ENCODE measurements at places on chromosomes 16 and 17.

DNA sequence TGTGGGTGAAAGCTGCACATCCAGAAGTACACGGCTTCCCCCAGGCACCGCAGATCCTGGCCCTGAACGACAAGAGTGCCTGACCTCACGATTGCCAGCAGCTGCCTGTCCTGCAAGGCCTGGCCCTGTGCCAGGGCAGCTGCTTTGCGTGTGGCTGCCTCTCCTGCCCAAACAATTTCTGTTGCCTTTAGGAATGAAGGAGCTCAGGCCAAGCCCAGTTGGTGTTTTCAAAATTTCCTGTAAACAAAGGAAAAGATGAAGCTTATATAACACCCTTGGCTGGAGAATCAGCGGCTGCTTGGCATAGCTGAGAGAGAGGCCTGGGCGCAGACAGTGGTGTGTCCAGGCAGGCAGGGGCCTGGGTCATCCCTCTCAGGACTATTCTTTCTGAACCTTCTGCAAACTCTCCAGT, 11.7 kb upstream of the SLC47A2 start:
- no peak for DNase-seq

- DNase-seq: no peak
Observed at GRCh38 chr16:50809561-50809960, 67.7 kb downstream of the CYLD start.

DNA sequence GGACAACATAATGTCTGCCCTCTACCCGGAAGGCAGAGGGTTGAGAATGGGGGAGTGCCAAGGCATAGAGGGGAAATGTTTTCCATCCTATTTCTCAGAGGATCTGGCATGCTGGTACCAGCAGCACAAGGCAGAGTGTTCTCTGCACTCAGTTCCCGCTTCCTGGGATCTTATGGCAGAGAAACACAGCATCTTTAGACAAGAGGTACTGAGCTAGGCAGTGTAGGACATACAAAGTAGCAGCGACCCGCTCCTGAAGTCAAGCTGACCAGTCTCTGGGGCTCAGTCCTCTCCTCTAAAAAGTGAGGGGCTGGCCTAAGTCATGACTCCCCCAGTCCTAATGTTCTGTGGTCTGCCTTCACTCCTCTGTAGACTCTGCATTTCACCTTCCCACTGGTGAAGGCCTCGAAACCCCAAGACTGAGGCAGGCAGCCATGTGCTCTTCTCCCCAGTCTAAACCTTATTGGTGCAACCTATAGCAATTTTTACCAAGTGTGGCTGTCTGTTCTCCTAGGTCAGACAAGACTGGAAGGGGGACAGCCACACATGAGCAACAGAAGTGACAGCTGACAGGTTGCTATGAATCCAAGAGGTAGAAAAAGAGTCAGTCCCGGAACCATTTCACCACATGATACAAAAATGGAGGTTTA, 11.3 kb upstream of the TSPOAP1 start:
- no peak for DNase-seq

GRCh38 chr16:57791195-57791892, 10.9 kb downstream of the KIFC3 start:
- no peak for DNase-seq

GRCh38 chr16:57632568-57632967, 4.1 kb downstream of the ADGRG1 start:
- DNase-seq: no peak

GRCh38 chr17:72394531-72394930, 273.7 kb downstream of the SOX9 start:
- DNase-seq: no peak

DNA sequence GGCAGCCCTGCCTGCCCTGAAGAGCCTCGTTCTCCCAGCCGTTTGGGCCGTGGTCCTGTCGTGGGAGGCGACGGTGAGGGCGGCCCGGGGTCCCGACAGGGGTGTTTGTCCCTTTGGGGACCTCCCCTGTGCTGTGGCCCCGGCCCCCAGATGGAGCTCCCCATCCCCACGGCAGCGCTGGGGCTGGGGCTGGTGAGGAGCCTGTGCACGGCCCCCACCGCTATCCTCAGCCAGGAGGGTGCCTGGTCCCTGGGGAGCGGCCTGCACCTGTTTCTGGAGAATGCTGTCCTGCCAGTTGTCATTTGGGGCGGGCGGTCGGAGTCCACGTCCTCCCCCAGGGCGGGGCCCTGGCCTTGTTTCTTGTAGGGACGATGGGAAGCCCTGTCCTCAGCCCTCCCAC, 6.6 kb downstream of the CAPN15 start:
- DNase-seq: no peak

DNA sequence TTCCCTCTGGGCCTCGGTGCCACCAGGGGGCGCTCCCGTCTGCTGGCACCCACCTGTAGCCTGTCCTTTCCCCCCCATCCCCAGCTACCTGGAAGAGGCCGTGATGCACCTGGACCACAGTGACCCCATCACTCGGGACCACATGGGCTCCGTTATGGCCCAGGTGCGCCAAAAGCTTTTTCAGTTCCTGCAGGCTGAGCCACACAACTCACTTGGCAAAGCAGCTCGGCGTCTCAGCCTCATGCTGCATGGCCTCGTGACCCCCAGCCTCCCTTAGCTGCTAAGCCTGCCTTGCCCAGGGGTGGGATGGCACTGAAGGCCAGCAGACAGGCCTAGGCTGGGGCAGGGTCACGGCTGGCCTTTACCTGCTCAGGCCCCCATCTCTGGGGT, 818 bp upstream of the NRN1L start:
- DNase-seq: no peak

- no peak for DNase-seq
Observed at GRCh38 chr16:83458612-83459011, 349.2 kb upstream of the HSBP1 start.

DNA sequence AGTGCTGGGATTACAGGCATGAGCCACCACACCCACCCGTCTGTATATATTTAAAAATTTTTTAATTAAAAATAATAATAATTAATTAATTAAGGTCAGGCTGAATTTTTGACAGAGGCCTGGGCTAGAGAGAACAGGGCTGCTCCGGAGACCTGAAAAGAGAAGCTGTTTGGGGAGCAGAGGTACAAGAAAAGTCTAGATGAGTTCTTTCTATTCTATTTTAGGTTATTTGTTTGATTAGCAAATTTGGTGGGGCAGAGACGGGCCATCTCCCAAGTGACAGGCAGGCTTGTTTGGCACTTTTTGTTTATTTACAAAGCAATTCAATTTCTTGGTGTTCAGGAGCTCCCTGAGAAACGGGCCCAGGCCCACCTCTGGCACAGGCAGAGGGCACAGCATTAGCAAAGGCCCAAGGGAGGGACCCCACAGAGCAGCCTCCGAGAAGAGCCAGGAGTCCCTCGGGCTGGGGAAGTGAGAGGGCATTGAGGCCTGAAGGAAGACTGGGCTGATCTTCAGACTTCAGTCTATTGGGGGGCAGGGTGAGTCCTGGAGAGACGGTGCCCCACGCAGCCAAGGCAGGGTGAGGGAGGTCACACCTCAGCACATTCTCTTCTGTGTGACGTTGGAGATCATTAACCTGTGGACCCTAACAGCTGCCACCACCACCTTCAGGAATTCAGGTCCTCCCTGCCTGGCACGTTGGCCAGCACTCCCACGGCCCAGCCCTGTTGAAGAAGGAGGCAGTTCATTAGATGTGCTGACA, 10.8 kb upstream of the RIPOR1 start:
- DNase-seq: no peak

- no peak for DNase-seq
Observed at GRCh38 chr16:78675312-78675711, 575.9 kb downstream of the WWOX start.

GRCh38 chr17:14693382-14693781, 392.5 kb downstream of the HS3ST3B1 start:
- no peak for DNase-seq

GRCh38 chr17:77147357-77147801, 6.6 kb downstream of the SEC14L1 start:
- DNase-seq: no peak

- DNase-seq: no peak
Observed at GRCh38 chr16:49928176-49929041, 72.5 kb upstream of the ZNF423 start.

- DNase-seq: no peak
Observed at GRCh38 chr16:54178478-54178976, 108.1 kb downstream of the IRX3 start.

GRCh38 chr17:78697554-78698343, 84.3 kb downstream of the CYTH1 start:
- no peak for DNase-seq

DNA sequence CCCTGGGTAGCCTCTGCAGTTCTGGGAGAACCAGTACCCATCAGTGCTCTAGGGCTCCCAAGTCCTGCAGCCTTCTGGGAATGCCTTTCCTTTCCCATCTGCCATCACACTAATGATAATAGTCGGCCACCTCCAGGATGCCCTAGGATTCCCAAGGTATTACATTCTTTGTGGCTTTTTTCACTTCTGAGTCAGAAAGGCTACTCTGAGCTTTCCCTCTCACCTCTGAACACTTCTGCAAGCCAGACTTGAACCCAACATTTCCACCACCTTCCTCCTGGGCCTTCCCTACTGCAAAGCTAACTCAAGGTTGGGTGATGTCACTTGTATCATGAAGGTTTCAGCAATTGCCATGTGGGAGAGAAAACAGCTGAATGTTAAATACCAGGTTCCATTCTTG, 49.7 kb upstream of the CCL2 start:
- no peak for DNase-seq

- DNase-seq: no peak
Observed at GRCh38 chr16:63697736-63698135, 1424.1 kb downstream of the CDH11 start.

- DNase-seq: no peak
Observed at GRCh38 chr17:73658821-73659515, 14.7 kb upstream of the SDK2 start.

- peak; percentile 67 for DNase-seq
Observed at GRCh38 chr17:7589204-7589868, 558 bp downstream of the SOX15 start.

GRCh38 chr16:11046382-11046931, 102.1 kb downstream of the CLEC16A start:
- no peak for DNase-seq

DNA sequence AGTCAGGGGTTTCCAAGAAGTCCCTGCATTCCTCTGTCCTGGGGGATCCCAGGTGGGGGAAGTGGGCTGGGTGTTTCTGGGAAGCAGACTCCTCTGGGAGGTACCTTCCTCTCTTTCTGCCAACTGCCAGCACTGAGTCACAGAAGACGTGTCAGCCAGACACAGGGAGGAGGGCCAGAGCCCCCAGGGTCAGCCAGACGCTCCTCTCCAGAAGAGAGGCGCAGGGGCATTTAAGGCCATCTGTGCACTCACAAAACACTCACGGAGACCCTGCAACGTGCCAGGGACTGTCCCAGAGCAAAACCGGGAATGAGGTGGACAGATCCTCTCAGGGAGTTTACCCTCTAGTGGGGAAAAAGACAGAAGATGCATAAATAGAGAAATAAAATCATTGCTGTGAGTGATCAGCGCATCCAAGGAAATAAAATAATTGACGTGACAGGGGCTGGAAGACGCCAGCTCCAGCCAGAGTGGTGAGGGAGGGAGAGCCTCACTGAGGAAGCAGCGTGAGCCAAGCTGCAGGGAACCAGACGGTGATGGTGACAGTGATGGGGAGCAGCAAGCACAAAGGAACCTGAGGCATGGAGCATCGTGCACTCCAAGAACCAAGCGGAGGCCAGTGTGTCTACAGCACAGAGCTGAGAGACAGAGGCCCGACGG, 105.4 kb downstream of the ZNF423 start:
- no peak for DNase-seq

DNA sequence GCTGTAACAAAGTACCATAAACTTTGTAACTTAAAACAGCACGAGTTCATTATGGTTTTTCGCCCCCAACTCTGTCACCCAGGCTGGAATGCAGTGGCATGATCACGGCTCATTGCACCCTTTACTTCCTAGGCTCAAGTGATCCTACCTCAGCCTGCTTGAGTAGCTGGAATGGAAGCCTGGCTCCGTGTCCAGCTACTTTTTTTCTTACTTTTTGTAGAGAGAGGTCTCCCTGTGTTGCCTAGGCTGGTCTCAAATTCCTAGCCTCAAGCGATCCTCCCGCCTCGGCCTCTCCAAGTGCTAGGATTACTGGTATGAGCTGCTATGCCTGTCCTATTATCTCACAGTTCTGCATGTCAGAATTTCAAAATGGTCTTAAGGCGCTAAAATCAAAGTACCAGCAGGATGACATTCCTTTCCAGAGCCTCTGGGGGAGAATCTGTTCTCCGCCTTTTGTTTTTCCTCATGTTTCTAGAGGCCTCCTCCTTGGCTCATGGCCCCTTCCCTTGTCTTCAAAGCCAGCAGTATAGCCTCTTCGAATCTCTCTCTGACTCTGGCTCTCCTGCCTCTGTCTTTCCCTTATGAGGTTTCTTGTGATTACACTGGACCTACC, 10.1 kb upstream of the PRM1 start:
- DNase-seq: no peak

- DNase-seq: no peak
Observed at GRCh38 chr17:879546-880442, 97.6 kb downstream of the MRM3 start.

- no peak for DNase-seq
Observed at GRCh38 chr17:46943501-46944393, 20.8 kb downstream of the GOSR2 start.

DNA sequence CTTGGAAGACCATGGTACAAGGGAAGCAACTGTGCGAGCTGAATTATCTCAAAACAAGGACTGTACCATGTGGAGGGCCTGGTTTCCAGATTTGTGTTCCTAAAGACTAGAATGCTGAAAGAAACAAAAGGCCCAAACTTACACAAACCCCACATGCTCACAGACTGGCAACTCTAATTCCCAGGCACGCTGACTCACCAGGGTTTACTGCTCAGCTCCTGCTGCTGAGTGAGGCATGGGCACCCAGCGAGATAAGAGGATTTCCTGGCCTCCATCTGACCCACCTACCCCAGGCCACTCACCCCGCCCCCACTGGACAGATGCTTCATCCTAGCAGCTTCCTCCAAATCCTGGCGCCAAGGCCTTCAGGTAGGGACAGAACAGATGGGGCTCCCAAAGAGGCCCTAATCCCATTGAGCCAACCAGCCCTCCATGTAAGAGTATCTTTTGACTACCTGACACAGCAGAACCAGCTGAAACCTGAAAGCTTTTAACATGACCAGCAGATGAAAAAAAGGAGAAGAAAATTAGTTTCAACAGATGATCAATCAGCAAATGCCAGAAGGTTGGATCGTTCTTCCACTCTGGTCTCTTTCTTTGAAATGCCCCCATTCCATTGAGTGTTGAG, 33.9 kb downstream of the DCUN1D3 start:
- DNase-seq: no peak

GRCh38 chr16:49179714-49180330, 101.8 kb downstream of the CBLN1 start:
- no peak for DNase-seq

Measured in cerebellar nuclear complex (tissue), 1 donor.